ENCODE measurements at places on chromosomes 7 and 10. TPM values are rescaled to one million over a fixed set of nuclear protein-coding genes. Genes with fewer than 3 reads are reported as not detected.

GRCh38 chr10:56346845-56347415 is 14.1 kb downstream of the ZWINT start:
- DNase-seq = no peak

DNA sequence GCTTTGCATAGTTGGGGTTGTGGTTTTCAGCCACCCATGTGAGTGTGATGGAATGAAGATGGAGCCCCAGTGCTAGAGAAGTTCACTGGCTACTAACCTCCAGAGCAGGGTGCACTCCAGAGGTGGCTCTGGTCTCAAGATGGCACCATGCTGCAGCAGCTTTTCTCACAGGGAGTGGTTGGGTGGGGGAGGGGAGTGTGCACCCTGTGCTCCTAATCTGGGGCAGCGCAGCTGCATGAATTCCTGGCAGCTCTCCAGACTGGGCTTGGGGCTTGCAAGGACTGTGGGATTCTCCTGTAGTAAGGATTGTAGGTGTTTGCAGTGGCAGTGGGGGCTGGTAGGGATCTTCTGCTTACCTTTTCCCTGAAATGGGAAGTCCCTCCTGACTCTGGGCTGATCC is 23.7 kb downstream of the PHTF2 start:
- no peak for DNase-seq

- peak; percentile 84 for DNase-seq
Measured at GRCh38 chr10:29784175-29784773, 149.5 kb upstream of the SVIL start.

DNA sequence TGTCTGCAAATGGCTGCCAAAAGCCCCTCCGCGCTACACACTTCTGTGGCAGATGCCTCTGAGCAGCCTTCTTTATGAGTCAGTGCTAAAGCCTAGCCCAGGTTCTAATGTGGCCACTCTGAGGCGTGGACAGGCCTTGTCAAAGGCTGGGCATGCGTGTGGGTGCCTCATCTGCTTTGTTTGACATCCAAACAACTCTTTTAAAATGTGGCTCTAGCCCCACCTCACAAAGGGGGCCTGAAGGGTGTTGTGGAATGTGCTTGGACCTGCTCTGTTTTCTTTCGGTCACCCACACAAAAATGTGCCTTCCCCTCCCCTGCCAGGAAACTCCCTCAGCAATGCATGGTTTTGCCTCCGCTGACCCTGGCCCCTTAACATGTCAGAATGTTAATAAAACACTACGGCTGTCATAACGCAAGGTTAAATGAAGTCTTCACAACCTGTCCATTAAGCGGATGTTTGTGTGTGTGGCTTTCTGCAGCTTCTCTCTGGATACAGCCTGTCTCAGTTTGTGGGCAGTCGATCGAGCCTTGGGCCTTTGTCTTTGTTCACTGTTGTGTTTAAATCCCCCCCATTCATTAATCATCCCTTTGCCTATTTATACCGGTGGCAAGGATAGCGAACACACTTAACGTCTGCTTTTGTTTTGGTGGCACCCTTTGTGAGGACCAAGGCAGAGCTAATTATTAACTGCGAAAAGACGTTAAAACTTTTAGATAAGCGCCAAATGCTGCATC is 718.9 kb downstream of the LRMDA start:
- no peak for DNase-seq

DNA sequence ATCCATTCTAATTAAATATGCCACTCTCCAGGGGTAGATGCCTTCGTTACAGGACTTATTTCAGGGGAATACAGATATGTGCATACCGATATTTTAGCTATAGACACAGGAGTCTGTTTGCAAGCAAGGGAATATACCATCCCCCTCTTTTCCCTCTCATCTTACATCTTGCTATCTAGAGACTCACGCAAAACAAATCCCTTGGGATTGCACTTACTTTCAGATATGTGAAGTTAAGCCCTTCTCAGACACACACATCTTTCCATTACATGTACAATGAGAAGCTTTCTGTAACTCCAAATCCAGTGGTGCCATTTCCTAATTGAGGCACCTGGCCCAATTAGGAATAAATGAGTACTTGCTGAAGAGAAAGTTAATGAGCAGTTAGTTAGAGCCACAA is 250.4 kb upstream of the FZD8 start:
- no peak for DNase-seq

The ZNF467 gene
- 1.0 TPM for total RNA-seq

The MMD2 gene
- not detected for total RNA-seq

The ZPBP gene
- not detected for total RNA-seq
